Activated CD4-positive, CD25-positive, alpha-beta regulatory T cell treated with anti-CD3 and anti-CD28 coated beads, Interleukin-2, amount 50 U/mL, for 16 hours (primary cell): ENCODE measurements at places on chromosomes 3 and 15.

DNA sequence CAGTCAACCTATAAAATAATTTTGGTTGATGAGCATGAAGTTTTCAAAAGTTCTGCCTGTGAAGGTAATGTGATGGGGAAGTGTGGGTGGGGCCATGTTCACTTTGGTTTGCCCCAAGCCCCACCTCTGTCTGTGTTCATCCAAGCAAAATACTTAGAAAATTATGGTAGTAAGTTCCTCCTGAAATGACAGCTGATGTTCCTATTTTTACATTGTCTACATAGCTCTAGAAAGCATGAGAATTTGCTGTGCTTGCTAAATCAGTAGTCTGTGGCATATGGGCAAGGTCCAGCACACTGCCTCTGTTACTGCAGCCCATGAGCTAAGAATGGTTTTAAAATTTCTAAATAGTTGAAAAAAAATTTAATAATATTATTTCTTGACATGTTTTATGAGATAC lies 21.9 kb upstream of the CP start:
- no peak for DNase-seq

DNA sequence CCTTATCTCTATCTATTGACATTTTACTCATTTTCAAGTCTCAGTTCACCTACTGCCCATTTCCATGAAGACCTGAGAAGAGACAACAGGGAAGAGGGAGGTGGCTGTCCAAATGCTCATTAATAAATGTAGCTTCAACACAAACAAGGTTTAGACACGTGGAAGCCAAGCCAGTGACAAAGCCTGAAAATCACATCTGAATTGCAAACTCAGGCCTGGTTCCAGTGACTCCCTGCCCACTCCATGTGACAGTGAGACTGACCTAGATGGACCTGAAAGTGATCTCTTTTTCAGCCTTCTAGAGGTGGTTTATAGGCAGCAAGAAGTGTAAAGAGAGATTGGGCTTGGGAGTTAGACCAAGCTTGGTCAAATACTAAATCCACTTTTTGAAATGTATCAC lies 126.6 kb upstream of the BCL6 start:
- DNase-seq: no peak

DNA sequence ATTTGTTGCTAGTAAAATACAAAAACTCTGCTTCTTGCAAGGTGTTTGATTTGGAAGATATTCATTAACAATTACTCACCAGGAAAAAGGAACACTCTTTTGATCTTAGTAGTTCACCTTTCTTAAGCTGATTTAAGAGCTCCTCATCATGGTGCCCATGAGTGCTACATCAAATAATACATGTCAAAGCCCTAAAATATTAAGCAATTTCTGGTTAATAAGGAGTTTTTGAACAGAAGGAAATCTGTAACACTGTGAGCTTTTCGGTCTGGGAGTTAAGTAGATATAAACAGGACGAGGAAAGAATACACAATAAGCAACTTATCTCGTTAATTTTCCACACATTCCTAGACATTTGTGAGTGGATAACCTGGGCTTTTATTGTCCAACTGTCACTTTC lies 83.9 kb upstream of the DCBLD2 start:
- DNase-seq: no peak

- DNase-seq: no peak
Measured at GRCh38 chr15:42151141-42151561, 5.3 kb downstream of the PLA2G4F start.

- DNase-seq: no peak
Measured at GRCh38 chr3:8301977-8302735, 199.5 kb upstream of the LMCD1 start.

DNA sequence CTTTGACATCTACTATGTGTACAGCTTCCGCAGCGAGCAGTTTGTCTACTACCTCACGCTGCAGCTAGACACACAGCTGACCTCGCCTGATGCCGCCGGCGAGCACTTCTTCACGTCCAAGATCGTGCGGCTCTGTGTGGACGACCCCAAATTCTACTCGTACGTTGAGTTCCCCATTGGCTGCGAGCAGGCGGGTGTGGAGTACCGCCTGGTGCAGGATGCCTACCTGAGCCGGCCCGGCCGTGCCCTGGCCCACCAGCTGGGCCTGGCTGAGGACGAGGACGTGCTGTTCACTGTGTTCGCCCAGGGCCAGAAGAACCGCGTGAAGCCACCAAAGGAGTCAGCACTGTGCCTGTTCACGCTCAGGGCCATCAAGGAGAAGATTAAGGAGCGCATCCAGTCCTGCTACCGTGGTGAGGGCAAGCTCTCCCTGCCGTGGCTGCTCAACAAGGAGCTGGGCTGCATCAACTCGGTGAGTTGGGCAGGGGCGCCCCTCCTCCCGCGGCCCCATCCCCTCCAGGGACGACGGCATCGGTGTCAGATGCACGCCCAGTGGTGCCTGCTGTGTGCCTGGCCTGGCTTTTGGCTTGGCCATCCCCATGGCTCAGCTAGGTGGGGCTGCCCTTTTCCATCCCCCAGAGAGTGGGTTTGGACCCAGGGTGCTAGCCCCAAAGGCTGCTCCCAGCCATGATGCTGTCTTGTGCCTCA lies 6.6 kb downstream of the PLXNA1 start:
- no peak for DNase-seq

GRCh38 chr3:67765575-67765974 lies 111.2 kb upstream of the SUCLG2 start:
- no peak for DNase-seq

- DNase-seq: no peak
Measured at GRCh38 chr3:109927161-109927560, 589.8 kb upstream of the DPPA4 start.

DNA sequence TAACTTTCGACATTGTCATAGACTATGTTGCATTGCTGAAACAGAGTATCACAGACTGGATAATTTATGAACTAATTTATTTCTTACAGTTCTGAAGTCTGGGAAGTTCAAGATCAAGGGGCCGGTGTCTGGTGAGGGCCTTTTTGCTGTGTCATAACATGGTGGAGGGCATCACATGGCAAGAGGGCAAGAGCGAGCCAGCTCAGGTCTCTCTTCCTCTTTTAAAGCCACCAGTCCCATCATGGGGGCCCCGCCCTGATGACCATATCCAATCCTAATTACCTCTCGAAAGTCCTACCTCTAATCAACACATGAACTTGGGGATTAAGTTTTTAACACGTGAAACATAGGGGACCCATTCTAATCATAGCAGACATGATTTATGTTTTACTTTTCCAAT lies 33.5 kb upstream of the DCUN1D1 start:
- no peak for DNase-seq

DNA sequence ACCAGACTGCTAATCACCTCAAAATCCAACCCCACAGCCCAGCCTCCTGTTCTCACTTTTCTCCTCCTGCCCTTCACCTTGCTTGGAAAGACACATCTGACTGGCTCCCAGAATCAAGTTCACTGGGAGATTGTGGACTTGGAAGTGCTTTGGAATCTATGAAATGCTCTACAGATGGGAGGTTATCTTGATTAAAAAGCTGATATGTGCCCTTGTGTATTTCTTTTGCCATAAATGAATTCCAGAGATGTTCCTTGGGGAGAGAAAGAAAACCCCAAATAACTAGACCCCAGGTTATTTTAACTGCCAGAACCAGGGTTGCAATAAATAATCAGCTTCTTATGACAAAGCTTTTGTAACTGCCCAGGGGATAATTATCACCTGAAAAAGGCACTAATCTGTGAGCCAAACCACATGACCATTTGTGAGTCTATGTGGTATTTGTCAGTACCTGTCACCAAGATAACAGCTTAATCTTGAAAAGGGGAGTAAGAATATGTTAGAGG lies 21.7 kb upstream of the ARHGEF3 start:
- no peak for DNase-seq

- no peak for DNase-seq
Measured at GRCh38 chr3:73759297-73759711, 134.6 kb upstream of the PDZRN3 start.

- DNase-seq: no peak
Measured at GRCh38 chr3:111103807-111104206, 32.2 kb downstream of the NECTIN3 start.

DNA sequence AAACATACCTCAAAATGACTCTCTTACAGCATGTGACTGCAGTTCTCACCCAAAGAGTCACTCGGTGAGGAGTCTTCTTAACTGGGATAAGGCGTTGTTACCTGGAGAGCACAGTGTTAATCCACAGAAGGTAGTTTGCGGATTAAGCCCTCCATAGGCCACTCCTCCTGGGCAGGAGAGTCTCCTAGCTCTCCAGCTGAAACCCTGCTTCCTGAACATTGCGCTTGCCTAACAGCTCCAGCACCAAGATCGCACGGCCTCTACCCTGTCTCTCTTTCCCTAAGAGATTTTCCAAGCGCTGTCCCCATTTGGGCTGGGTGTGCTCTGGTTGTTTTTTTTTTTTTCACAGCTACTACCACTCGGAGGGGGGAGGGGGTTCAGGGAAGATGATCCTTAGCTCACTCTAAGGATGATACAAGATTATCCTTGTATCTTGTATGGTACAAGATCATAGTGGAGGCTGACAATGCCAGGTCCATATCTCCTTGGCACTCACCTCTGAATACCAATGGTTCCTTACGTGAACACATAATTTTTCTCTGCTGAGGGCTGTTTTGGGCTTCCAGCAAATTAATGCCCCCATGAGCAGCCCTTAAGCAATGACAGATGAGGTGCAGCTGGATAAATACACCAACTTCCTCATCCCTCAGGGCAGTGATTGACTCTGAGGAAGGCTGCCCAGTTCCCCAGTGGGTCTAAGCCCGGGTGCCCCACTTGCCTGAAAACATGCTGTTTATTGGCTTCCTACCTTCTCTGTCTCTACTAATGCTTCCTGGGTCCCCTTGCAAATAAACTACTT lies 185.2 kb upstream of the TSC22D2 start:
- no peak for DNase-seq

GRCh38 chr3:186100398-186100797 lies 8.5 kb downstream of the ETV5 start:
- DNase-seq: no peak

DNA sequence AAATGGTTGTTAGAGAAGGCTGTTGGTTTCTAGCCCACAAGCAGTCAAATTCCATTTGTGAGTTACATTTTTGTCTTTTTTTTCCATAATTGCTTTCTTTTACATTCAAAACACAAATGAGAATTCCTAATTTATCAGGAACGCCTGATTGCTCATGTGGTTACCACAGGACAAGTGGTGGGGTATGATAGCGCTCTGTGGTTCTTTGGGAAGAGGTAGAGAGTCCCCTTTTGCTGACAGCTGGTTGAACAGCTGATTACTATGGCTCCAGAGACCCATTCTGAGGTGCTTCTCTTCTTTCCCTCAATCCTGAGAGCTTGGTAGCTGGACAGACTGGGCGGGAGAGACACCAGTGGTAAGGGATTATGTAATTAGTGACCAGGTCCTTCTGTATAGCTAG lies 24.4 kb downstream of the CNOT10 start:
- DNase-seq: no peak

- DNase-seq: no peak
Measured at GRCh38 chr15:53976844-53977392, 1.3 kb upstream of the UNC13C start.

DNA sequence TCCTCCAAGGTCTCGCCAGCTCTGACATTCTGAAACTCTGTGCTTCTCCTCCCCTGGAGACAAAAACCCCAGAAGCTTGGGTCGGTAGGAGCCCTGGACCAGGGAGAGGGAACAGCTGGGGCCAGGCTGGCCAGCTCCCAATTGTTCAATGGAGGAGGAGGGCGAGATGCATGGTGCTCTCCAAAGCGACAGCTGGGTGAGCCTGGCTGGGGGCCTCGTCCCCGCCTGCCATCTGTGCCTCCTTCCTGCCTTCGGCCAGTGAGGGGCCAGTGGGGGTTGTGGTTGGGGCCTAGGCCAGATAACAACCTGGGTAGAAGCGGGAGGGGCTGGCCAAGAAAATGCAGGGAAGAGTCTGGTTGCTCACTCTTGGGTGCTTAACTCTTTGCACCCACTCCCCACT lies 79.4 kb downstream of the CORO2B start:
- no peak for DNase-seq

- DNase-seq: no peak
Measured at GRCh38 chr15:78265752-78266224, 1.4 kb downstream of the DNAJA4 start.

GRCh38 chr3:19757773-19758172 lies 176.2 kb downstream of the EFHB start:
- no peak for DNase-seq

- no peak for DNase-seq
Measured at GRCh38 chr15:100690032-100690794, 87.8 kb downstream of the ASB7 start.

- no peak for DNase-seq
Measured at GRCh38 chr15:63523306-63523990, 19.1 kb downstream of the USP3 start.

DNA sequence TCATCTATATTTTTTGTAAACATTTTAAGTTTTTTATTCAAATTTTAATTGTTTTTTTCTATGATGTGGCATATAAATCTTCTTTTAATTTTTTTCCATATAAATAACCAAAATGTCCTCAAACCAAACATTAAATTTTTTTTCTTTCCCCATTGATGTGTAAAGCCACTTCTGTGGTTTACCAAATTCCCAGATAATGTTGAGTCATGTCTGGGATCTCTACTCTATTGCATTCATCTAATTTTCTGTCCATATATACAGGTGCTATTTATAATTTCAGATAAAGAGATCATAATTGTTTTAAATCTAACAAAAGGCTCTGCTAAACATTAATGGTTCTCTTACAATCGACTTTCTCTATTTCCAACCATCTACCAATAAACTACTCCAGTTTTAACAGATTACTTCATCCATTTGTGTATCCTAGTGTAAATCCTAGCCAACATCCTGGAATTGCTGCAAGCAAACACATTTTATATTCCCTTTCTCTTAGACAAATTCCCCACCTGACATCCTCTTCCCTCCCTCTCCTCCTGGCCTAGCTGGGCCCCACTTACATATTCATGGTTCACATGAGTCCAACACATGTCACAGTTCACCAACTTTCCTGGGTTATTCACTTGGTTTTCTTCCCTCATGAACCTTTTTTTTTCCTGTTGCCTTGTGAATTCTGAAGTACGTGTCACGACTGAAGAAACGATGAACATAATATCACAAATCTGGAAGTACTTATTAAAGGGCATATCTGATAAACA lies 368.0 kb upstream of the AGTR1 start:
- DNase-seq: no peak

DNA sequence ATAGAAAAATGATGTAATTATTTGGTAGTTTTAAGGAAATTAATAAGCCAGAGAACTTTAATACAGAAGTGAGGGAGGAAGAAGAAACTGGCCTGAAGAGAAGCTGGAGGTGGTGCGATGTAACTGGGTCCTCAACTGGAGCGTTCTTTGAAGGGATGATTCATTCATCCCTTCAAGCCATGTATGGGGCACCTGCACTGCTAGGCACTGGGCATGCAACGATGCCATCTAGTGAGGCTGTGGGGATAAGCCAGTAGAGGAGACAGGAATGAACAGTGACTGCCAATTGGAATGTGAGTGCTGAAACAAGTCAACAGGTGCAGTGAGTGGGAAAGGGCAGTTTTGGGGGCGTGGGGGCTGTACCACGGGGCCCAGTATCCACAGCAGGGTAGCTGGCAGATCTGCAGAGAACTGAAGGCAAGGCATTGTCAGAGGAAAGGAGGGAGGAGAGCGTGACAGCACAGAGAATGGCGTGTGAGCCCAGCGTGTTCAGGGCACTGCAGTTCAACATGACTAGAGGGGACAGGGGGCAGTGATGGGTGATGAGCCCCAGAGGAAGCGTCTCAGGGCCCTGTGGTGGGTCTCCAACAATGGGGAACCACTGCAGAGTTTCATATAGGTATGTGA lies 3.8 kb upstream of the KIF23 start:
- no peak for DNase-seq

- no peak for DNase-seq
Measured at GRCh38 chr15:62067448-62068044, 769 bp downstream of the C2CD4A start.
